ENCODE measurements at places on chromosomes 2 and 18.

GRCh38 chr2:187307606-187308005 is 140.4 kb downstream of the CALCRL start:
- no peak for DNase-seq

- no peak for DNase-seq
Measured at GRCh38 chr2:129796225-129796624, 183.2 kb upstream of the RAB6C start.

GRCh38 chr2:152508446-152508845 is 173.5 kb downstream of the FMNL2 start:
- no peak for DNase-seq

- DNase-seq = no peak
Measured at GRCh38 chr2:7838669-7839068, 843.2 kb upstream of the ID2 start.

- no peak for DNase-seq
Measured at GRCh38 chr2:127559454-127559853, 24.0 kb downstream of the MYO7B start.

- no peak for DNase-seq
Measured at GRCh38 chr2:233217892-233218377, 33.5 kb upstream of the ATG16L1 start.

GRCh38 chr2:160282063-160282580 is 82.0 kb upstream of the ITGB6 start:
- DNase-seq = peak; percentile 69

All from NCI-H524 (cell line).